Stimulated activated CD4-positive, alpha-beta T cell treated with anti-CD3 and anti-CD28 coated beads, TNF-alpha, amount 100 ng/mL, for 4 hours (primary cell): ENCODE measurements at places on chromosomes 16 and 17.

- no peak for DNase-seq
Observed at GRCh38 chr17:81238490-81238814, 403 bp downstream of the TEPSIN start.

- DNase-seq = no peak
Observed at GRCh38 chr16:70520612-70521297, 2.6 kb downstream of the COG4 start.

DNA sequence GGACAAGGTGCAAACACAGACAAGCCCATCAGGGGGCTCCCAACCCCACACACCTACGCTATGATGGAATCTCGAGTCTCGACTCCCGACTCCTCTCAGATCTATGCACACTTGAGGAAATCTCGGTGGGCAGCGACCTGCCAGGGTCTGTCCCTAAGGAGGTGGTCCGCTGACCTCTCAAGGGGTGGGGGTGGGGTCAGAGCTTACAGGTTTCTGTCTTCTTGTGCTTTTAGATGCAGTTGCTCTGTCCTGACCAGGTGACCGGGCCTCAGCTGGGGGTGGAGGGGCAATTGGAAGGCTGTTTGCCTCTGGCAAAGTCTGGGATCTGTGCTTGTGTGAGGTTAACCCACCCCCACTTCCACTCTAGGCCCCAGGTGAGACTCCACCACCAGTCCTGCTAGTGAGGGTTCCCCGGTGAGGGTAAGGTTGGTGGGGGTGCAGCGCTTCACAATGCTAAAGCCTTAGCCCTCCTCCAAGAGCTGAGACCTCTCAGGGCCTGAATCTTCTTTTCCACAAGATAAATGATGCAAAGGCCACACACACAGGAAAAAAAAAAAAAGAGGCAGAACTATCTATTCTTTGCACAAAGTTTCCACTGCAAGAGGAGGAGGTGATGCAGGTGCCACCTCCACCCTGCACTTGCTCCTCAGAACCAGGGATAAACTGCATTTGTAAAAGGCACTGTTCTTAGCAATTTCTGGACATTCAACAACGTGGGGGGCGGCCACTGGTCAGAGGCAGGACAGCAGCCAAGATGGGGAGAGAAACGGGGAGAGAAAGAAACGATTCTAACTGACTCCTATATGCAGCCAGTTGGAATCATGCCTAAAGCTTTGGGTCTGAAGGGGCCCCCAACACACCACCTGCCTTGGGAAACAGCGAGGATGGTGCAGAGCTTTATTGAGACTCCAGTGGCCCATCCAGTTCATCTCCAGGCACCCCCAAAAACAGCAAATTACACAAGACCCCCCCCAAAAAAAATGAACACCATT, 4.1 kb downstream of the CISD3 start:
- DNase-seq = no peak

DNA sequence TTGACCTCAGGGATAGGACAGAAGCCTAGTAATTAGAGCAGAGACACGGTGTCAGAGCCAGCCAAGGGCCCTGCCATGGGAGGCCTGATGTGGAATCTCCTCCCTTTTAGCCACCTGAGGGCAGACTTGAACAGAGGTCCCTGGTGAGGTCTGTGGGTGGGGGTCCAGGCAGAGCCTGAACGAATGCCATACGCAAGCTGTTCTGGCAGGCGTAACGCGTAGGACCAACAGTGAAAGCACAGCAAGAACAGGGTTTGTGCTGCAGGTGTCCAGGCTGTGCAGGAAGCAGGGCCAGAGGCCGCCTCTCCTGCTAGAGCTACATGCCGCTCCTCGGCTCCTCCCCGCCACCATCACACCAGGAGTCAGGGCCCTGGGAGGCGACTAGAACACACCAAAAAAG, 81.9 kb upstream of the TBX2 start:
- DNase-seq = no peak

DNA sequence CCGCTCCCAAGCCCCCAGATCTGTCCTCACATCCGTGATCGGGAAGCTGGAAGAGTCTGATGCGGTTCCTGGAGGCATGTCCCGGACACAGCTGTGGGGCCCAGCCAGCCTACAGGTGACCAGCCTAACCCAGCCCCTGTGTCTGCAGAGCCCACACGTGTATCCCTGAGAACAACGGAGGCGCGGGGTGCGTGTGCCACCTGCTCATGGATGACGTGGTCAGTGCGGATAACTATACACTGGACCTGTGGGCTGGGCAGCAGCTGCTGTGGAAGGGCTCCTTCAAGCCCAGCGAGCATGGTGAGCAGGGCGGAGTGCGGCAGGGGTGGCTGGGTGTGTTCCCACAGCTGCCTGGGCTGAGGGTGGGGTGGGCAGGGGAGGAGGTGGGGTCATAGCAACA, 30.9 kb downstream of the IL4R start:
- no peak for DNase-seq

GRCh38 chr17:39612291-39612894, 4.7 kb upstream of the NEUROD2 start:
- DNase-seq = no peak

DNA sequence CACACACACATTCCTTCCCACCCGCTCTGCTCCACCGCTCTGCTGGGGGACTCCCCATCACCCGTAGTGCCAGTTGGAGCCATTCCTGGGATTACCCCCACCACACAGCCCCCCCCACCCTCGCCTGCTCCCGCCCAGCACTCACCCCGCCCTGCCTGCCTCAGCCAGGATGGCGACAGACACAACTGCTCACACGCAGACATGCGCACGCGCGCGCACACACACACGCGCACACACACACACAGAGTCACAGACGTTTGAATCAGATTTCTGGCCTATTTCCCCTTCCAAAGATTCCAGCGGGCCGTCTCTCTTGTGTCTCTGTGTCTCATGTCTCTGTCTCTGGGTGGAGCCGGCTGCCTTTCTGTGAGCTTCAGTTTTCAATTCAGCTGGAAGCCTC, 4.4 kb downstream of the CACNA1G start:
- DNase-seq = no peak

GRCh38 chr17:83061586-83061985, 17.8 kb upstream of the METRNL start:
- DNase-seq = no peak

DNA sequence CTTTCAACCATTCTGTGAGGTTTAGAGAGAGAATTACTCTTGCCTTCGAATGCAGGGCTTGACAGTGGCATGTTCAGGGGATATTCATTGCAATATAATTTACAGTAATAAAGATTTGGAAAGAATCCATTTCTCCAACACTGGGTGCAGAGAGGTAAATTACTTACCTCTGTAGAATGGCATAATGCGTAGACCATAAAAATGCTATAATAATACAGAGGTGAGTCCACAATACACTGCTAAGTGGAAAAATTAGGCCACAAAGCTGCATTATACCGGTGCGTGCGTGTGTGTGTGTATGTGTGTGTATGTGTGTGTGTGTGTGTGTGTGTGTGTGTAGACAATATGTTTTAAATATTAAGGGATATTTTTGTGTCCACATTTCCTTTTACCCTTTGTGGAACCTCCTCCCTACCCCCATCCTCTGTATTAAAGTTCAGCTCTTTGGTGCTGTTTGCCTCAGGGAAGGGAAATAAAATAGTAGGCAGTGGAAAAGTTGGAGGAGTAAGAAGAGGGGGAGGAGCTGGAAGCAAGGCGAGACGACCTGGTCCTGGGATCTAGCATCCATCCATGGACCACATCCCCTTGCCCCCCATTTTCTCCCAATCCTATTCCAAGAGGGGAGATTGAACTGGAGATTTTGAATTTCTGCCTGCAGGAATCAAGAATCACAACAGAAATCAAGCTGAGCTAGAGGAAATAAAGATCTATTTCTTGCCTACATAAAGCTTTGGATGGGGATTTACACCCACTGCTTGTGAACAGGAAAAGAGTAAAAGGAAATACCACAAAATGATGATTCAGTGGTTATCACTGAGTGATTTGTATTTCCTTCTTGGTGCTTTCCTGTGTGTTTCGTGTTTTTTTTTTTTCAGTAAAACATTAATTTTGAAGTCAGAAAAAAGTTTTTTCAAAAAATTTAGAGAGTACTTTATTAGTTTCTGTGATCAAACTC, 124.8 kb downstream of the RGS9 start:
- no peak for DNase-seq

DNA sequence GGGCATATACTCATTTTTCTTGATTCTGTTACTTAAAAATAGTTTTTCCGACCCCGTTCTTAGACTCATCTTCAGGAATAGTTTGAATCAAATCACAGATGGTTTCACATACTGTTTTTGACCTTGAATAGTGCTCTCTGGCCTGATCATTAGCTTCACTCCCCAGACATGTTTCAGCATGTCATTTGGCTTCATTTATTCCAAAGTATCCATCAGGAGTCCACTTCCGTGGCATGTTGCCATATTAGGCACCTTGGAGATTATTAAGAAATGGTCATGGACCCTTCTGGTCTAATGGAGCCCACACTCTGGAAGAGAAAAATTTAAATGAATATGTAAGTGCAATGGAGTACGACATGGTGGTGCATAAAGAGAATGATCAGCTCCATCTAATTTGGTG, 222.3 kb downstream of the FTO start:
- no peak for DNase-seq

GRCh38 chr16:34078691-34079090, 619.3 kb downstream of the TP53TG3F start:
- no peak for DNase-seq

DNA sequence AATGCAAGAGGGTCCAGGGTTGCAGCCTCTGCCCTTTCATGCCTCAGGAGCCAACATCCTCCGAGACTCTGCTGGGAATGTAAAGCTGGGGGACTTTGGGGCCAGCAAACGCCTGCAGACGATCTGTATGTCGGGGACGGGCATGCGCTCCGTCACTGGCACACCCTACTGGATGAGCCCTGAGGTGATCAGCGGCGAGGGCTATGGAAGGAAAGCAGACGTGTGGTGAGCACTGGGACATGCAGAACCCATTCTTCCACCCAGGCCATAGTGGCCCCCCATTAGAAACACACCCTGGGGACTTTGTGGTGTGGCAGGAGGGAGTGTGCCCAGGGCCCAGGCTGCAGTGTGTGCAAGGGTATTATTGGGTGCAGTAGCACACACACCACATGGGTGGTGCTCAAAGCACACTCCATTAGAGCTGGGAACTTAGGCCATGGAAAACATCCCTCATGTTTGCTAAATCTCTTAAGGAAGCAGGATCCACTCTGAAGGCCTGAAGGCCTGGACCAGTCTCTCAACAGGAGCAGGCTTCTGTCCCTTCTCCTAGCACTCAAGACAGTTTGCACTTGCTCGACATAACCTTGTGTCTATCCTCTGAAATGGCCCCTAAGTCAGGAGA, 7.6 kb downstream of the LIMD2 start:
- DNase-seq = no peak

DNA sequence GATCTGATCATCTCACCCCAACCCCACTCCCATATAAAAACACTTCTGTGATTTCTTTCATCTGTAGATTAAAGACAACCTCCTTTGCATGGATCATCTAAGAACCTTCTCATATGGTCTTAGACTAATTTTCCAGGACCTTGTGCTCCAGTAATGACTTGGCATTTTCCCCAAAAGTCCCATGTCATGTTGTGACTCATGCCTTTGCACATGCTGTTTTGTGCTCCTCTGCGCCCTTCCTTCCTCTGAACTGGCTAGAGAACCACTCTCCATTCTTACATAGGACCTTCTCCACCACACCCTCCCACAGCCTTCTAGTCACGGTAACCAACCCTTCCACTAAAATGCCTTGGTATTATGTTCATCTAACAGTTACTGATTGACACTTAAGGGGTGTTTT, 99.5 kb upstream of the AXIN2 start:
- no peak for DNase-seq

DNA sequence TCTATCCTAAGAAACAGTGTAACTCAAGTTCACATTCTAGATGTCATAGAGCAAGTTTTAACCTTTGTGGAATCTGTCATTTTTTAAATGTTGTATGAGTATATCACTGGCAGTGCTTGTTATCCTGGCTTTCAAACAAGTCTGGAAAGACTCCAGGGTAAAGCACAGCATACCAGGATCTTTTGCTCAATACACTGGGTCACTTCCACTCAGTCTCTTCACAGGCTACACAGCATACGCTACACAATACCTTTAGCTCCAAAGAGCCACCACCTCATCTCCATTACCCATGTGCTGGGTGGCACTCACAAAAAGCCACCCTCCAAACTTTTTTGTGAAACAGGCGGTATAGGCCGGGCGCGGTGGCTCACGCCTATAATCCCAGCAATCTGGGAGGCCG, 69.5 kb downstream of the PARN start:
- DNase-seq = no peak

DNA sequence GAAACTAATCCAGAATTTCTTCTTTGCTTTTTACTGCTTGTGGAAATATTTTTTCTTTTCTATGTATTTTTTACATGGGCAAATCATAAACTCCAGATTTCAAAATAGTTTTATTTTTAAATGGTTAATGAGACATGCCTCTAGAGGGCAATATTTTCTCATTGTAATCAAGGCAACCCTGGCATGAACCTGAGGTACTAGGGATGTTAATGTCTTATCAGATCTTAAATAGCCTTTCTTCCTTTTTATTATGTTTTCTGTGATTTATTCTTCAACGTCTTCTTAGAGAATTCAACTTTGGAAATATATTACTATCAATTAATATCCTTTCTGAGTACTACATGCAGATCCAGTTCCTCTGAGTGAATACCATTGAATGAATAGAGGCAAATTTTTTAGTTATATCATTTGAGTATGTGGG, 324.7 kb downstream of the BCAS3 start:
- DNase-seq = no peak

GRCh38 chr17:18136357-18136756, 27.8 kb downstream of the MYO15A start:
- no peak for DNase-seq

DNA sequence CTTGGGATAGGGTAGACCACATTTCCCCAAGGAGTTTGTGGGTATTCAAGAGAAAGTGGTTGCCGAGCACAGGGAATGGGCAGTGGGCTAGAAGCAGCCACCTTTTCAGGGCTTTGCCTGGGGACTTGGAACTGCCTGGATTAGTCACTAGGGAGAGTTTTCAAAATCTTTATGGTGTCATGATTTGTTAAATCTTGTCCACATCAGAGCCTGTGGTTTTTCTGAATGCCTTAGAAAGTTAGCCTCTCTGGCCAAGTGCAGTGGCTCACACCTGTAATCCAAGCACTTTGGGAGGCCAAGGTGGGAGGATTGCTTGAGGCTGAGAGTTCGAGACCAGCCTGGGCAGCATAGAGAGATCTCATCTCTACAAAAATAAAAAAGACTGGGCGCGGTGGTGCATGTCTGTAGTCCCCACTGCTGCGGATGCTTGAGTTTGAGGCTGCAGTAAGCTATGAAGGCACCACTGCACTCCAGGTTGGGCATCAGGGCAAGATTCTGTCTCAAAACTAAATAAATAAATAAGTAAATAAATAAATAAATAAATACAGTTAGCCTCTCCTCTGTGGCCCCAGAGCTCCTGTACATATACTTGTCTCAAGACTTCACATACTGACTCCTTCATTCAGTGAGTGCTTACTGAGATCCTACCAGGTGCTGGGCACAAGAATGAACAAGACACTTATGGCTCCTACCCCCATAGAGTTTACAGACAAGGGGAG, 76.3 kb upstream of the HNF1B start:
- DNase-seq = no peak

GRCh38 chr16:69927056-69927757, 23.9 kb upstream of the CLEC18A start:
- no peak for DNase-seq
